ENCODE measurements at places on chromosomes 7 and 10.
A peak's percentile ranks its signal among the peaks of the same experiment; 100 is the strongest.

DNA sequence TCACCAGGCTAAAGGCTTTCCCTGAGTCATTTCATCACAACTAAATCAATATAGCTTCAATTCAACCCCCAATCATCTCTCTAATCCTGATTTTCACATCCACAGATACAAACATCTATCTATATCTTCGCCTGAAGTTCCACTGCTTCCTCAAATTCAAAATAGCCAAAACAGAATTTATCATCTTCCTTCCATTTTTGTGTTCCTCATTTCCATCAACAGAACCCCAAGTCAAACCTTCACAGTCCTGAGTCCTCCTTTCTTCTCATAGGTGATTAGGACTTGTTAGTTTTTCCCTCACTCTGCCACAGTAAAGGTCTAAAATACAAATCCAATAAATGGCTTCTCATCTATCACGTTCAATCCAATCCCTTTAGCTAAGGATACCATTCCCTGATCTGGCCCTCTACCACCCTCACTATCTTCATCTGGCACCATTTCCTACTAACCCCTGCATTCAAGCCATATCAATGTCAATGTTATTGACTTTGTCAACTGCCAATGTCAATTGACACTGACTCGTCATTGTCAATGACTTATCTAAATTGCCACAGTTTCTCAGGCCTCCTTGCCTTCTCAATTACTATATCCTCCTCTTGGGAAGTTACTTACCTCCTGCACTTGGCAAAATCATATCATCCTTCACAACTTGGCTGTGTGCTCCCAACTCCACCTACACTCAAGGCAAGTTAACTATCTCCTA is 2.6 kb downstream of the HYCC1 start:
- no peak for DNase-seq

- DNase-seq: no peak
These were observed 516.4 kb downstream of the GLRX3 start for GRCh38 chr10:130652544-130652943.

- DNase-seq: no peak
These were observed 292.5 kb downstream of the CCDC3 start for GRCh38 chr10:12709000-12709401.

- no peak for DNase-seq
These were observed 121.3 kb upstream of the BTBD16 start for GRCh38 chr10:122149561-122150505.

GRCh38 chr10:16941870-16942269 is 124.6 kb upstream of the RSU1 start:
- DNase-seq: no peak

DNA sequence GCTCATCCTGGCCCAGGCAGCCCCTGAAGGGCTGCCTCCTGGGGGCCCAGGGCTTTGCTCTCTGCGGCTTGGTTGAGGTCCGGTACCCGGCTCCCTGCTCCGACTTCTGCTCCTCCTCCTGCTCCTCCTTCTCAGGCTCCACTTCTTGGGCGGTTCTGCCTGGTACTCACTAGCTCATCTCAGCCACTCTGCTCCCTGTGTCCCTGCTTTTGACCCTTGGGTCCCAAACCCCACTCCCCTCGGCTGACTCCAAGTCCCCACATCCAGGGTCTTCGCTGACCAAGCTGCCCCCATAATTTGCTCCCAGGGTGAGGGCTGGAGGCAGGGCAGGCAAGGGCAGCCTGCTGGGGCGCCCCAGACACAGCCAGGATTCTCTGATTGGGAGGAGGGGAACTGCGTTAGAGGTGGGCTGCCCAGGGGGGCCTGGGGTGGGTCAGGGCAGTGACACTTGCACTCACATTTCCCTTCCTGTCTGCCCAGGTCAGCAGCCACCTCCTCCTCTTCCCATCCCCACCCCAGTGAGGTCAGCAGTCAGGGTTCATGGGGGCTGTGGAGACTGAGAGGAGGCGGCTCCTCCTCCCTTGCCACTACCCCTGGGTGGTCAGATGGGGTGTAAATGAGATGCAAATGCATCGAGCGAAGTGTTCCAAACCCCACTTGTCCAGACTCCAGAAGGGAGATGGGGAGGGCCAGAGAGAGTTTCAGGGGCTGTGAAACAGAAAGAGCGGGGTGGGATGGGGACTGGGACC is 2.2 kb downstream of the SMARCD3 start:
- no peak for DNase-seq

DNA sequence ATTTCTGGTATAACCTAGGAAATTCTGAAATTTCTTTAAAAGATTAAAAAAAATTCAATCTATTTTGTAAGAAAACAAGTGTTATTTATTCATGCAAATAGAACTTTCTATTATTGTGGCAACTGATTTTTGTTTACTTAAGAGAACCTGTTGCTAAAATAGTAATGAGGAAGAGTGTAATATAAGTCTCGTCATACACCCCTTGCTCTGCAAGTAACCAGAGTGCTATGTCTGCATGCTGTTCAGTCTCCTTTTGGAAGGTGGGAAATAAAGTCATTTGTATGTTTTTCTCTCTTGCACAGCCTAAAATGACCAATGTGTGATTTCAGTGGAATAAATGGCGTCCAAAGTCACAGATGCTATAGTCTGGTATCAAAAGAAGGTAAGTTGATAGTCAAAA is 41.3 kb downstream of the PHTF2 start:
- no peak for DNase-seq

DNA sequence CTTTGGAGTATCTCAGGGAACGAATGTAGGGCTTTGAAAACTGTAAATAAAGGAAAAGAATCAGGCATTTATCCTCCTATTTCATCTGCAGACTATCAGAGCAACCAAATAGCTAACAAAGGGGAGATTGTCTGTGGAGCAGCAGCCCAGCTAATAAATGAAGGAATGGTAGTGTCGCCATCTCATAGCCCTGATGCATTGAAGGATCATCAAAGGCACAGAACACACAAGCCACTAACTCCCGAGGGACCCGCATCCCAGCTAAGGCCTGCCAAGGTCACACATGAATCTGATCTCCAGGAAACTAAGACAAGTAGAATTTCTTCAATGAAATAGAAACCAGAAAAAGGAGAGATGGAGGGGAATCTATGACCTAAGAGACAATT is 38.2 kb downstream of the CALML5 start:
- DNase-seq: no peak

DNA sequence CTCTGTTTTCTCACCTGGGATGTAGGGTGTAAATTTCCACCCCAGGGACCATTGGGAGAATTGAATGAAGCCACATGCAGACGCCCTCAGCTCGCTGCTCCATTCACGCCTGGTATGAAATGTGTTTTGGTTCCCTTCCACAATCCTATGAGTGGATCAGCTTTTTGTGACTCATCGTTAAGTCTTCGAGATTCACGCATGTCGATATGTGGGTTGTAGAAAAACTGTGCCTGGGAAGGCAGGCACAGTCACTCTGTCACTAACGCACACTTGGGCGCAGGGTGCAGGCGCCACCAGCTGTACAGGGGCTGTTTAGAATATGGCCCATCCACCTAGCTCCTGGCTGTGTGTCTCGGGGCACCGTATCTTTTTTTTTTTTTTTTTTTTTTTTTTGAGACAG is 64.2 kb upstream of the SH2B2 start:
- DNase-seq: no peak

- DNase-seq: peak; percentile 35
These were observed 4.4 kb upstream of the IRF5 start for GRCh38 chr7:128933180-128933891.

DNA sequence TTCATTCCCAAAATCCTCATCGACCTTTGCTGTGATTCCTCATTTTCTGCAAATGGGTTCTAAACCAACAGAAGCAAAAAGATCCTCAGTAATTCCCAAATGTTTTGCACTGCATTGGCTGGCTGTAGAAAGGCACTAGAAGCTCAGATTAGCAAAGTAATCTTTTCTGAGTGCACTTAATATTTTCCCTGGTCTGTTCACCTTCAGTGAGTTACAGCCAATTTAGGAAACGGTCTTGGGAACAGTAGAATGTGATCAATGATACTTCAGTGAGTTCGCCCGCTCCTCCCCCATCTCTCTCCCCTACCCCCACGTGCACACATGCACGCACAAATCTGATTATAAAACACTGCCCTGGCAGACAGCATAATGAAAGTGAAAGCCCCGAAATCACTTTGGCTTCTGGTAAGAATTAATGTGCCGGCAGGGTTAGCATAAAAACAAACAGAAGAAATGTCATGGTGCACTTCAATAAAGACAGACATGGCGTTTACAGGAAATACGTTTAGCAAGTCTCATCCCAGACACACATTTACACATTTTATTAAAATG is 201.3 kb upstream of the CDCA7L start:
- no peak for DNase-seq

DNA sequence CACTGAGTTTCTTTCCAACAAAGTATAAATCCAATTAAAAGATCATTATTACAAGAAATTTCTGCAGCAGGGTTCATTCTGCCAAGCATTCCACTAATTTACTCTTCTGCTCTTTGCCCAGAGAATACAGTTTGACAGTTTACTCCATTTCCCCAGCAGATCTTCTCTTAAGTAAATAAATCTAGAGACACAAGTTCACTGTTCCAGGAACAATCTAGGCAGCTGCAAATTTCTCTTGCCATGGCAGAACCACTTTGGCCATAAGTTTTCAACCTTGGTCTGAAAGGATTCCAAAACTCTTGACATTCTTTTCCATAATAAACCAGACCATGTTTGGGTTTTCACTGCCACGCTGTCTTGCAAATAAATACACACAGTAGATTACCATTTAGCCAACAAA is 11.5 kb downstream of the RGS10 start:
- DNase-seq: no peak
